ENCODE measurements at places on chromosomes 5 and 9. TPM values are rescaled to one million over a fixed set of nuclear protein-coding genes. Genes with fewer than 3 reads are reported as not detected.
A peak's percentile ranks its signal among the peaks of the same experiment; 100 is the strongest.

- DNase-seq: no peak
Measured at GRCh38 chr9:134245179-134245578, 80.8 kb upstream of the RNU6ATAC start.

- DNase-seq: no peak
Measured at GRCh38 chr5:97412959-97413358, 229.9 kb upstream of the RIOK2 start.

GRCh38 chr9:95188459-95188858 lies 129.1 kb downstream of the FANCC start:
- DNase-seq: no peak

GRCh38 chr5:21919414-21920022 lies 933.6 kb downstream of the CDH12 start:
- no peak for DNase-seq

Gene AUH
- polyA plus RNA-seq: 9.1 TPM

DNA sequence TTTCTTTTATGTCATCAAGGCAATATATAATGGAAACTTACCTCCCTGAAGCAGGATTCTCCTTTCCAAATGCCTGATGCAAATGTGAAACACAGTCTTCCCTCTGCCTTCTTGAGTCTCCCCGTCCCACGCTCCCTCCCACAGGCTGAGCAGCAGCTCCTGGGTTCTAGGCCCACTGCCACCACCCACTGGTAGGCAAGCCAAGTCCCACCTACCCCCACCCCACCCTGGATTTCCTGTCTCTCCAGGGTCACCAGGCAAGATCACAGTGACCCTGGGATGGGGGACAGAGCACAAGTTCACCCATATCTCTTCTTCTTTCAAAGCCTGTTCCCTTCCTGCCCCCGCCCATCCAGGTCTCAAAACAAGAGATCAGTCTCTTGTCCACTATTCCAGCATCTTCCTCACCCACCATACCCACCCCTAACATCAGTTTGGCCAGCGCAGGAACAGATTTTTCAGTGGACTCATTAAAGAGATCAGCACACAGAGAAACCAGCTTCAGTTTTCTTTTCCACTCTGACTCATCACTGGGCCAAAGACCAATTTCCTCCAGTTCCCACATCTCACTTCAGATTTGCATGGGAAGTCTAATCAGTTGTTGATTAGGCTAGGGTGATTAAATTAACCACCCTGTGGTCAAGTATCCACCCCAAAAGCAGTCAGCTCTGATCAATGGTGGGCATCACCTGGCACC lies 151.5 kb downstream of the ACTL7B start:
- no peak for DNase-seq

Gene OCLN
- polyA plus RNA-seq: 2.1 TPM

DNA sequence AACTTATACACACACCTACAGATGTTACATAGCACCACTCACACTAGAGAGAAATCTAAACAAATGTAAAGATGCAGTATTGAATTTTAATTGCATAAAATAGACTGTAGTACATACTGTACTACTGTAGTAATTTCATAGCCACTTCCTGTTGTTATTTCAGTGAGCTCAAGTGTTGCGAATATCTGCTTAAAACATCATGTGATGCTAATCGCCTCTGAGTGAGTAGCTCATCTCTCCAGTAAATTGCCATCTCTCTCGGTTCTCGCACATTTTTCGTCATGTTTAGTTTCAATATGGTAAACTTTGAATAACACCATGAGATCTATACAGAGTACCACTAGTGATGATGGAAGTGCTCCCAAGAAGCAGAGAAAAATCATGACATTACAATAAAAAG lies 22.0 kb upstream of the ARHGEF28 start:
- DNase-seq: no peak

DNA sequence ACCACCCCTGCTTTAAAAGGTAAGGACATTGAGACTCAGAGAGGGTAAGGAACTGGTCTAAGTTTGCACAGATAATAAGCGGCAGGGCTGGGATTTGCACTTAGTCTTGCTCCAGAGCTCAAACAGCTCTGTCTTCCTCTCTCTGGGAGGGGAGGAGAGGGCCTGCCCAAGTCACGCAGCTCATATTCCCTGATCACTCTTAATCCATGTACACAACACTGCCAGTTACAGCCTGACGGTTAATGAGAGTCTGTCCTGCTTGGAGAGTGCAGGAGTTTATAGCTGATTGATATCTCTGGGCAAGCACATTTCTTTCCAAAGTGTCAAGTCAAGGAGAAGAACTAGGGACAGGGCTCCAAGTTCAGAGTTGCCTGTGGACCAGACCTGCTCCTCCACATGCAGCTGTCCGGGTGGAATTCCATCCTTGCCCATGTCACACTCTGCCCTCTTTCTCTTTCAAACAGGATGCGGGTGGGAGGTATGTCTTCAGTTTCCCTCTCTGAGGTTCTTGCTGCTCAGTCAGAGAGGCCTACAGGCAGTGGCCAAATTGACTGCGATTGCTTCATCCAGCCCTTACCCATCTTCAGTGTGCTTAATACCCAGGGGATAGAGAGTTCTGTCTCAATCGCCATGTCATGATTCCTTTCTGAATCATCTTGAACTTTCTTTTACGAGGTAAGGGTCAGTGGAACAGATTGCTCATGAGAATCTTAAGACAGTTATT lies 54.5 kb downstream of the GALNT12 start:
- peak; percentile 26 for DNase-seq

GRCh38 chr9:98432960-98433359 lies 177.5 kb upstream of the TBC1D2 start:
- no peak for DNase-seq

- no peak for DNase-seq
Measured at GRCh38 chr9:83220730-83221129, 157.8 kb upstream of the RASEF start.

Gene KIAA1191
- polyA plus RNA-seq: 113 TPM

DNA sequence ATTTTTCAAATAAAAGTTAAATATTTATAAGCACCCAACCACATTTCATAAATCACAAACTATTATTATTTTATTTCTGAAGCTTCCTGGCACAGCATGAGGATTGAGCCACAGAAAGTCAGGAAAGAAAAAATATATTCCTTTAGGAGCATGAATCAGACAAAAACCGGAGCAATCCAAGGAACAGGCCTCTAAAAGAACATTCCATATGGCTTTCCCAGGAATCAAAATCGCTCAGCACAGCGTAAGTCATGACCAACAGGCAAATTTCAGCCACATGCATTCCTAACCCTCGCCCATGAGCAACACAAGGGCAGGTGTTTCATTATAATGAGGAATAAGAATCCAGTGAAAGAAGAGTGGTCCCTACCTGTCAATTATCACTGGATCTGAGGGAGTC lies 26.7 kb downstream of the EBF1 start:
- no peak for DNase-seq

DNA sequence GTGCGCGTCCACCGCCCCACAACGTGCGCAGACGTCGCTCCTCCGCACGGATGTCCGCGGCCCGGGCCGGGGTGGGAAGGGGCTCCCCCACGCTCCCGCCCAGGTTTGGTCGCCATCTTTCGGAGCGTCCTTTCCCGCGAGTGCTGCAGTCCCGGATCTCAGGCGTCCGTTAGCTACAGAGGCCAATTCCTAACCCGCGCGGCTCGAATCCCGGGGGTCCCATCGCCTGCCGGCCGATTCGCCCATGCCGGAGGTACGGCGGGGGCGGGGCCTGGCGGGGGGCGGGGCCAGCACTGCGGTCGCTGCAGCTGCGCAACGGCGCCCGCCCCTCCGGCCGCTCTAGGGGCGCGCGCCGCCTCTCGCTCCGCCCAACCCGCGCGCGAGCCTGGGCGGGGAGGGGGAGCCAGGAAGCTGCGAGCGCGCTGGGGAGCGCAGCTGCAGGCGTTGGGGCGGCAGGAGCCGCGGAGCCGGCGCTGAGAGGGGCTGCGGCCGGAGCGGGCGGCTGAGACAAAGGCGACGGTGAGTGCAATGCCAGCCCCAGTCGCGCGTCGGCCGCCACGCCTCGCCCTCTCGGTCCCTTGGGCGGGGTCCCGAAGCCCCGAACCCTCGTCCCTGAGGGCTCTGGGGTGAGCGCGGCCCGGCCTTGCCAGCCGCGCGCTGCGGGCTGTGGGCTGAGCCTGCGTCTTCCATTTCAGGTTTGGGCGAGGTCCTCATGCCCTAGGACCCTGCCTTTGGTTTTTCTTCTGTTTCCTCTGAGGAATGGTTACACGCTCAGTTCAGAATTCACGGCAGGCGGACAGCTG lies at the start of gene CDC42SE2:
Gene CDC42SE2 (plus strand): TSS at position 406 of the 803 bp plus-strand sequence. CDS start 95,441 bp downstream, outside the sequence.
- peak; percentile 44 for DNase-seq

Gene FAT2
- 0.01 TPM for polyA plus RNA-seq

GRCh38 chr5:158809936-158810335 lies 289.8 kb downstream of the EBF1 start:
- no peak for DNase-seq

DNA sequence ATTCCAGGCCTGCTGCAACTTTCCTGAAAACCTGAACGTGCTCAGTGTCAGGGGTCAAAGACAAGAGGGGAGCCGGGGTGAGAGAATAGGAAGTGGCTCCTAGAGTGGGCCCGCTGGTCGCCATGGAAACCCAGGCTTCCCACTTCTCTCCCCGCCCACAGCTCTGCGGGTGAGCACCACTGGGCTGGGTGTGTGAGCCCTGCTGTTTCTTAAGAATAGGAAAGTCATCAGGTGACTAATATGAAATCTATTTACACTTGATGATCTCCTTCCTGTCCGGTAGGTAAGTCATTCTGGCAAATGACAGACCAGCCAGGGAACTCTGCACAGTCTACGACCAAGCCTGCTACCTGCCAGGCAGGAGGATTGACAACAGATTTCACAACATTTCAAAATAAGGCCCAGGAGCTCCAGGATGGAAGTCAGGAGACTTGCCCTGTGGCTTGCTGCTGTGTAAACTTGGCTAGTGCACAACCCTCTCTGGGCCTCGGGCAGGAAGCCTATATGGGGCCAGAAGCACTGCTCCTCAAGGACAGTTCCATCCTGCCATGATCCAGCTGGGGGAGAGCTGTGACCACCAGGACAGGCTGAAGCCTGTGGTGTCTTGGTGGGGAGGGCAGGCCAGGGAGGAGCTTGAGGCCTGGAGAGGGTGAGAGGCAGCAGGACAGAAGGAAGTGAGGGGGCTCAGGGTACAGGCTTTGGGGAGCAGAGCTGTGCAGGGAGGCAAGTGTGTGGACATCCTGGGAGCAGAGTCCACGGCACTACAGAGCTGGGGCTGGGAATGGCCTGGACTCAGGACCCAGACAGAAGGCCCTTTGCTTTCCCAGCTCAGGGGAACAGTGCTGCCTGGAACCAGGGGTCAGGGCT lies 60.6 kb downstream of the SHB start:
- DNase-seq: peak; percentile 56
